ENCODE measurements at places on chromosomes 13 and 19.

DNA sequence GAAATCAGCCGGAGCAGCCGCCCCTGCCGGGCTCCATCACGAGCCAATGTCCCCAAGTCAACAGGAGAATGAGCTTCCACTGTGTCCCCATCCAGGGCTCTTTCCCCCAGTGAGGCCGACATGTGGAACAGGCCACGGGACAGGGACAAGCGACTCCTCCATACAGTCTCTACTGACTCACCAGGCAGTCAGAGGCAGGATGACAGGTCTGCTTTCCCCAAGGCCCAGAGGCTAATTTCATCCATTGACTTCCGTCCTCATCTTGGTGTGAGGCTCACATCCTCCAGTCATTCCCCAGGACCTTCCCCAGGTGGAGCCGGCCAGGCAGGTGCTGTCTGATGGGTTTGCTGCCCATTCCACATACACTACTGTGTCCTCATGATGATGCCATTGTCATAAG lies 3.5 kb downstream of the CEACAM6 start:
- no peak for DNase-seq

DNA sequence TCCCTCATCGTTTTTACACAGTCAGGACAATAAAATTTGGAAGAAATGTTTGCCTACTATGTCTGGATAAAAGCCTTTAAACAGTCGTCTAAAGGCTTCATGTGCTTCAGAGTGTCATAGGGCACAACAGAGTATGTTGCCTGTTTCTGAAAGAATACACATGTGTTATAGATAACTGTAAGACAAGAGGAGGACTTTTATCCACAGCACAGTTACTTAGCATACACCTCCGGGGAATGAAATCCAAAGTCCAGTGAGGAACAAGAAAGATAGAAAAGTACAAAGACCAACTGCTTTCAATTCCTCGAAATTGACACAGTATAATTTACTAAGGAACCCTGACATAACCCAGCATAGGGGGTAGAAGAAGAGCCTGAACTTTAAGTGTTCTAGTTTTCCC lies 835.6 kb downstream of the PCDH17 start:
- DNase-seq, result no peak

- DNase-seq, result no peak
Observed at GRCh38 chr13:45205124-45205523, 4.3 kb upstream of the KCTD4 start.

DNA sequence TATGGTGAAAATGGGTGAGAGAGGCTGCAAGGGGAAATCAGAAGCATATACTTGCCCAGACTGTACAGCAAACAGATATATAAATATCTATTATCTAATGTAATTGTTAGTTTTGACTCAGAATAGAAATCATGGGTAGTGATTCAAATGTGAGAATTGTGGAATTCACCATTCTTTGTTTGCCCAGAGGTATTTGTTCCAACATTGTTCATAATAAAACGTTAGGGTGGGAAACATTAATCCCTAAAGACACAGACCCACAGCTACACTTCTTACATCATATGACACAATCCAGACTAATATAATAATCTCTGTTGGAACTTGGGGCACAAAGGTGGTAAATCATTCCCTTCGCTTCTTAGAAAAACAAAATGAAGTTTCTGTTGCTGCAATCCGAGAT lies 646.5 kb upstream of the SLITRK6 start:
- no peak for DNase-seq

DNA sequence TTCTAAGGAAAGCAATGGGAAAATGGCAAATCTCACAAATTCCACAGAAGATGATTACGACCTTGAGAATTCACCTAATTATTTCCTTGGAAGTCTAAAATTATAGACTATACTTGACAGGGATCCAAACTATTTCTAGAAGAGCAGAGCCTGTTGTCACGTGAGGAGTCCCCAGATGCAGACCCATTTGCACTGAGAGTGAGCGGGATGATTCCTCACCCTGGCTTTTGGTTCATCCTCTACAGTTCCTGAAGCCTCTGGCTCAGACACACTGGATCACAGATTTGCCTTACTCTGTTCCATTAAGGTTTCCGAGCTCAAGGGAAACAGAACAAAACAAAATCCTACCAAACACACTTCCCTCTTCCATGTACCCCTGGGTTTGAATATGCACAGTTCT lies 23.0 kb upstream of the CYSLTR2 start:
- no peak for DNase-seq

Data from iPS-NIHi11 (cell line).